PC-3 (cell line): ENCODE measurements at places on chromosomes 12 and 14.

GRCh38 chr14:70514168-70515069 is 20.4 kb downstream of the ADAM20 start:
- DNase-seq: peak; percentile 9

DNA sequence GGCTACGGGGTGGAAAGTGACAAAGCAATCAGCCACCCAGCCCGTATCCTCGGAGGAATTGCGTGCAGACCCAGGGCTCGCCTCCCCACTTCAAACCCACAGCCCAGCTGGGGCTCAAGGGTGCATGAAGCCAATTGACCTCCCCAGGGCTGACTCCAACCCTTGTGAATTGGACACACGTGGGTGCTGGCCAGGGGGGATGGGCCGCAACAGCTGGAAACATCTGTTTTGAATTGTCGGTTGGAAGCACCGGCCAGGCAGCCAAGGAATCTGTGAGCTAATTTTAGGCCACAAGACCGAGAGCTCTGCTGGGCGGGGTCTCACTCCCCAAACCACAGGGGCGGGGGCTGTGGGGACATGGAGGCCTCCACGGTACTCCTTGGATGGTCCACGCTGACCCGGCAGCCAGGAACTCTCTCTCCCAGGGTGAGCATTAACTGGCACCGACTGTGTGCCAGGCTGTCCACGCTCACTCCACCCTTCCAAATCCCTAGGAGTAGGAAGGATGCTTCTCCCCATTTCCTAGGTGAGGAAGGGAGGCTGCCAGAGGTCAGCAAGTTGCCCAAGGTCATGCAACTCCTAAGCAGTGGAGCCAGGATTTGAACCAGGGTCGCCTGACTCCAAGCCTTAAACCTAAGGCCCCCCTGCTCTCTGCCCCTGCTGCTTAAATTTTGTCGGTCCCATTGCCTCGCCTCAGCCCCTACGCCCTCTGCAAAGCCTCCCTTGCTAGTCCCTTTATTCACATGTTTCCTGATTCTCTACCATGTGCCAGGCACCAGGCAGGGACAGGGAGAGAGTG is 11.9 kb upstream of the TMEM119 start:
- no peak for DNase-seq

GRCh38 chr14:61113561-61114225 is 132.6 kb downstream of the SLC38A6 start:
- DNase-seq: no peak

- peak; percentile 32 for DNase-seq
Observed at GRCh38 chr12:132159555-132160003, 15.3 kb downstream of the NOC4L start.

DNA sequence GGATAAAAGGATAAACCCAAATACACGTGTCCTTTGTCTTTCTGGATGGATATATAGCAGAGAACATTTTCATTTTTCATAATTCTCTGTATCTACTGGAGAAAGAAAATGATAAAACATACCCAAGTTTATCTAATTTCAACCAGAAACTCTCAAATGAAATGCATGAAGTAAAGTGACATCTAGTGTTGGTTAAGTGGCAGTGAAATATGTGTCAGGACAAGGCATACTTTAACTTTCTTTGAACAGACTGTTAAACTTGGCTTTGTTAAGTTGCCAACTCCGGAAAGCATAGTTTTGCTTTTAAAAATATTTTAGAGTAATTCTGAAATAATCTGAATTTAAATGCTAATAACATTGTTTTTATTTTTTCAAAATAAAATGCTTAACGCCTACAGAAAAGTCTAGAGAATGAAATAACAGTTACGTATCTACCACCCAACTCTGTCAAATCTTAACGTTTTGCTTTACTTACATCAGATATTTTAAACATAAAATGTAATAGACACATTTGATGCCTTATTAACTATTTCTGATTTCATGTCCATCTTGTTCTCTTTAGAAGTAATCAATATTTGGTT is 25.2 kb upstream of the NTN4 start:
- DNase-seq: peak; percentile 56

DNA sequence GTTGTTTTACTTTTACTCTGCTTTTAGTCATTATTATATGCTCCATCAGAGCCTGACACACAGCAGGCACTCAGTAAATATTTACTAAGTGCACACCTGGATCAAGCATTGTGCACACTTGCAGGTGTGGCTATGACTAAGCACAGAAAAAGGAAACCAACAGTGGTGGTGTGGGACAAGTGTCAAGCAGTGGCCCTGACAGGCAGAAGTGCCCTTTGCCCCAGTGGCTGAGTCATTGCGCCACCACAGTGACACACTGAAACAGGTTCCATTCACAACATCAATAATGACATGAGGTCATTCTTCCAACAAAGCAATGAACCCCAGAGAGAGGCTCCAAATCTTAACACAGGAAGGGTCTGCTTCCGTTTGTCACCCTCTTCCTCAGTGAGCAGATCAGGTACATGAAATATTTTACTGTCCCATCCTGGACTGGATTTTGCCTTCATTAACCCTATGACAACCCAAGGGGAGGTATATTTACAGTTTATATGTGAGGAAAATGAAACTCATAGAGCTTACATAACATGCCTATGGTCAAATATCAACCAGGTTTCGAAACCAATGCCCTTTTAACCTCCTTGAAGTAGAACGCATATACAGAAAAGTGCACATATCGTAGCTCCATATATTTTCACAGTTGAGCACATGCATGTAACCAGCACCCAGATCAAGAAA is 82.6 kb upstream of the GTF2A1 start:
- peak; percentile 97 for DNase-seq

GRCh38 chr12:108729612-108730364 is 1.5 kb downstream of the CORO1C start:
- DNase-seq: peak; percentile 79

GRCh38 chr12:6758506-6759095 is 5.7 kb upstream of the MLF2 start:
- DNase-seq: no peak

DNA sequence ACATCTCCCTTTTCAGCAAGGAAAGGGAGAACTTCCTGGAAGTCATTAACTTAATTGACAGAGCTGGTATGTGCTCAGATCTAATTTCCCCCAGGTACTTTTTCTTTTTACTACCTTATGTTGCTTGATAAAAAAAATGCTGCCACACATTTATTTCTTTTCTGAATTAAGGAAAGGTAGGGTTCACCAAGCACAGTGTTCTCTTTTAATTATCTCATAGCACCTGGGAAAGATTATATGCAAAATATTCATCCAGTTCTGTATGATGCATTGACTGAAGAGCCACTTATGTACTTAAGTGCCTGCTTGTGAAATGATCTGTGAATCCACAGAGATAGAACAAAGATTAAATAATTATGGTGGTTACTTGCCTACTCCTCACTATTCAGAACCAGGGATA is 25.1 kb downstream of the KCNC2 start:
- no peak for DNase-seq

DNA sequence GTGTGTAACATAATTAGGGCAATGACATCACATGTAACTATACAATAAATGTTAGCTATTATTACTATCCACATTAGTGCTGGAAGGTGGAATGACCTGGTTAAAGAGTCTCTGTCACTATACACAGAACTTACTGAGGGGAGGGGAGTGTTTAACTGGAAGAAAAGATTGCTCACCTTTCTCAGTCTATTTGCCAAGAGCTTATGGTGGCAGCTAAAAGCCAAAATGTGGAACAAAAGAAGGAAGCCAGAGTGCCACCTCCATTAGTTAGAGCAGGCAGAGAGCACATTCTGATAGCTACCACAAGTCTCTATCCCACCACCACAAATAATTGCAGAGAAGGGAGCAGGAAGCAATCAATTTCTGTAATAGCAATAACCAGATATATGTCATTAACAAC is 124.4 kb downstream of the MED13L start:
- DNase-seq: no peak
